Activated CD4-positive, alpha-beta T cell treated with anti-CD3 and anti-CD28 coated beads for 36 hours (primary cell): ENCODE measurements at places on chromosomes 1 and 21.

DNA sequence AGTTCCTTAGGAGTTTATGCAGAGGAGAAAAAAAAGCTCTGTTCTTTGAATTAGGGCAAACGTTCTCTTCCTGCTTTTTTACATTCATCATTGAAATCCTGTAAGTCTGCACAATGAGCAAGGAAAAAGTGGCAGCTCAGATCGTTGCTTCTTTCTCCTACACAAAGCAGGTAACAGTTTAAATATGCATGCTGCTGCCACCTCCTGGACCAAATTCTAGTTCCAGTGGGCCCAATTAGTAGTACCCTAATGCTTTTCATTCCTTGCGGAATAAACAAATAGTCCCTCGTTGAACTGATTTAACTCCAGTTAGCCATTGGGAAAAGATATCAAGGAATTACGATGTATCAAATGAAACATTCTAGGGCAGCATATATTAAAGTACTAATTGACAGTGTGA is 20.1 kb downstream of the YTHDF2 start:
- DNase-seq: no peak

GRCh38 chr21:32112195-32112594 is 166.7 kb downstream of the MIS18A start:
- no peak for DNase-seq

DNA sequence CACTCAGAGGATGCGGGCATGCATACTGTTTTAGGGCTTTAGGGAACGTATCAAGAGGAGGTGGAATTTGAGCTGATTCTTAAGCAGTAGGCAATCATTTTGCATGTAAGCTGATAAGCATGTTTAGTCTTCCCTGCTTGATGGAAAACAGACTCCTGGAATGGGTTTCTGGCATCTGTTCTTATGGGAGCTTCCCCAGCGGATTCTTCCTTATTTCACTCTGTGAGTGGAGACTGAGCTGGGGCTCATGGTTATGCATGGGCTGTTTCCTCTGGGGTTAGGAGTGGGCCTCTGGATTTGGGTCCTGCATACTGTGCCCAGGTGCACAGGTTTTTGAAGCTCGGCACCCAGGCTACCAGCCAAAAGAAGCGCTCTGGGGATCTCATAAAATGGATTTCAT is 93.4 kb downstream of the DIRAS3 start:
- DNase-seq: no peak

- no peak for DNase-seq
These were observed 44.2 kb downstream of the ZC3H11B start for GRCh38 chr1:219568733-219569132.

GRCh38 chr1:67563684-67564083 is 121.3 kb upstream of the GADD45A start:
- DNase-seq: no peak
